ENCODE measurements at places on chromosomes 1 and 21.

GRCh38 chr1:1357871-1358432 is 403 bp downstream of the MXRA8 start:
- no peak for DNase-seq

- DNase-seq, result no peak
Measured at GRCh38 chr1:189180057-189180456, 1297.6 kb downstream of the BRINP3 start.

DNA sequence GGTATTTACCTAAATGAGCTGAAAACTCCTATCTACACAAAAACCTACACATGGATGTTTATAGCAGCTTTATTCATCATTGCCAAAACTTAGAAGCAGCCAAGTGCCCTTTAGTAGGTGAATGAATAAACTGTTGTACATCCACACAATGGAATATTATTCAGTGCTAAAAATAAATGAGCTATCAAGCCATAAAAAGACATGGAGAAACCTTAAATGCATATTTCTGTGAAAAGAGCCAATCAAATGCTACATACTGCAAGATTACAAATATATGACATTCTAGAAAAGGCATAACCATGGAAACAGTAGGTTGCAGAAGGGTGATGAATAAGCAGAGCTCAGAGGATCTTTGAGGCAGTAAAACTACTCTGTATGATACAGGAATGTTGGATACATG is 23.3 kb downstream of the ABCB10 start:
- no peak for DNase-seq

GRCh38 chr1:93056214-93056613 is 22.9 kb upstream of the MTF2 start:
- no peak for DNase-seq

DNA sequence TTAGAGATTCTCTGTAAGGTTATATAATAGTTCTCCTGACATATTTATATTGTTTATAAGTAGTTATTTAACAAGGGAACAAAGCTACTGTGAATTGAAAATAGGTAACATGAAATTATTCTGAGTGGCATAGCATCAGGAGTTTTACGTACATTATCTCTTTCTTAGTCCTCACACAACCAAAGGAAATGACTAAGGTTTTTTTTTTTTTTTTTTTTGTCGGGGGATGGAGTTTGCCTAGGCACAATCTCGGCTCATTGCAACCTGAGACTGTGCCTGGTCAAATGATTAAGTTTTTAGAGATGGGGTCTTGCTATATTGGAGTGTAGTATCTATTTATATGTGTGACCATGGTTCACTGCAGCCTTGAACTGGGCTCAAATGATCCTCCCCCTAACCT is 24.9 kb downstream of the TMED5 start:
- DNase-seq, result no peak

DNA sequence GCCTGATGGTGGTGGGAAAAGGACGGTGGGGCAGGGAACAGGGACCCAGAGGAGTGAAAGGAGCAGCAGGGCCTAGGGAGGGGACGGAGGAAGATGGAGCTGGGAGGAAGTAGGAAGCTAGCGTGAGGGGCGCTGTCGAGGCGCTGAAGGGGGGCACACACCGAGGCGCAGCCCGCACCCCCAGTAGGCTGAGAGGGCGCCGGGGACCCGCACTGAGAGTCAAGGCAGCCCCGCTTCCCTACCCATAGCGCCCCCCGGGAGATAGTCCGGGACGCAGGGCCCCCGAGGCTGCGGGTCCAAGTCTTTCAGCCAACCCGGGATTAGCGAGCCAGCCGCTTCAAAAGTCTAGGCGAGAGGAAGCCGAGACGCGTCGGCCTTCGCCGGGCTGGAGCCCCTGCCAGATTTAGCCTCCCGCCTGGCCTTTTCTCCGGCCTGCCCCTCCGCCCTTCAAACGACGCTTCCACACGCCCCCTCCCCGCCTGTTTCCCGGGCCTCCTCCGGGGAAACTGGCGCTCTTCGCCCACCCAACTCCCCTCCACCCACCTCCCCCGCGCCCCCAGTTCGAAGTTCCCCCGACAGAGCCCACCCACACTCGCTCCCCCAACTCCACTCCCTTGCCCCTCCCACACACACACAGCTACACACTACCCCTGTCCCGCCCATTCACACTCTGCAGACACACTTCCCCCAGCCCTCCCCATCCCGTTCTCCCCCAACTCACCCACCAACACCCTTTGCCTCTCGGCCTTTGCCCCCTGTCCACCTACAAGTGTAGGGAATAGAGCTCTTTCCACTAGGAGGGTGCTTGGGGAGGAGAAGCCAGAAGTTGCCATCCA is 7.8 kb upstream of the PROX1 start:
- no peak for DNase-seq

GRCh38 chr1:199173356-199173755 is 534.5 kb downstream of the PTPRC start:
- no peak for DNase-seq

DNA sequence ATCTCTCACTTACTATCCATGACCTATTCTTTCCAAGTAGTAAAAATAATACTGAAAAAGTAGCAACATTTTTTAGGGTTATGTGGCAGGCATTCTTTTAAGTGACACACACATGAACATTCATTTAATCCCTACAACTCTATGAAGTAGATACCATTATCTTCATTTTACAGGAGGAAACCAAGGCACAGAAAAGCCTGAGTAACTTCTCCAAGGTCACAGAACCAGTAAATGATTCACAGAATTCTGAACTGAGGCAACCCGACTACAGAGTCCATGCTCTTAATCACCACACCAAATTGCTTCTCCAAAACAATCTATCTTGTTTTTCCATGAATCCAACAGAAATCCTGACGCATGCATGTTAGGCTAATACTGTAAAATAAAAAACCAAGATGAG is 17.5 kb downstream of the FUBP1 start:
- DNase-seq, result no peak

DNA sequence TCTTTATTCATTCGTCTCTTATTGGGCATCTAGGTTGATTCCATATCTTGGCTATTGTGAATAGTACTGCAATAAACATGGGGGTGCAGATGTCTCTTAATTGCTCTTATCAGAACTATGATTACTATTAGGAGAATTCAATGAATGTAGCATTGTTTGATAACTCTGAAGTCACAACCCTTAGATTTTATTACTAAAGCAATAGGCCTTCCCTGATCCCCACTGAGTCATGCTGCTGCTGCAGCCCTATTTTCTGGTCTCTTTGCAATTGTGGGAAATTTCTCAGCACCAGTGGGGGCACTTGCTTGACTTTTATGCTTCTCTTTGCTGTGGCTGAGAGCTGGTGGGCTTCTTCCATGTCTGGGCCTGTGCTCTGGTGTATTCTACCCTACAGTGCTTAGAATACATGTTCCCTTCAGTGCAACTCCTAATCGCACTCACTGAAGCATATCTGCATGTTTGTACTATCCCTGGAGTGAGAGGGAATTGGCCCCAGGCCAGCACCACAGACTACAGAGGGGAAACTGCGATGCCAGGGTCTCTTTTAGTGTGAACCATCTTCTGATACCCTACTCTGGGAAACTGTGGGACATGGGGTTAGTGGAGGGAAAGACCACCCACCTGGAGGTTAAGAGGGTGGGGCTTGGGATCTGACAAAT is 52.2 kb upstream of the ROR1 start:
- peak; percentile 47 for DNase-seq

- DNase-seq, result no peak
Measured at GRCh38 chr1:150536836-150537731, 12.1 kb upstream of the ADAMTSL4 start.
